Fibroblast of skin of back (primary cell): ENCODE measurements at places on chromosomes 2 and 18.

DNA sequence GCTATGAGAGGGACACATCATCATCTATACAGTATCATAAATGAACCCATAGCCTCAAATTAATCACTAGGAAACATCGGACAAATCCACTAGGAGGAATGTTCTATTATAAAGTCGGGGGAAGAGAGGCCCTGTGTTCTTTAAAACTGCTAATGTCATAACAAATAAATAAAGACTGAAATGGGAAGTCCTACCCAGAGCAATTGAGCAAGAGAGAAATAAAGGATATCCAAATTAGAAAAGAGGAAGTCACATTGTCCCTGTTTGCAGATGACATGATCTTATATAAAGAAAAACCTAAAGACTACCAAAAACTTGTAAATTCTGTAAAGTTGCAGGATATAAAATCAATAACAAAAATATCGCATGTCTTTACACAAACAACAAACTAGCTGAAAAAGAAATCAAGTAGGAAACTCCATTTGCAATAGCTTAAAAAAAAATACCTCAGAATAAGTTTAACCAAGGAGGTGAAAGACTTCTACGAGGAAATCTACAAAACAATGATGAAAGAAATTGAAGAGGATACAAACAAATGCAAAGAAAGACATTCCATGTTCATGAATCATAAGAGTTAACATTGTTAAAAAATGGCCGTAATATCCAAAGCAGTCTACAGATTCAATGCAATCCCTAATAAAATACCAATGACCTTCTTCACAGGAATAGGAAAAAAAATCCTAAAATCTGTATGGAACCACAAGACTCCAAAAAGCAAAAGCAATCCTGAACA is 30.6 kb downstream of the RTN4 start:
- DNase-seq: peak; percentile 42

DNA sequence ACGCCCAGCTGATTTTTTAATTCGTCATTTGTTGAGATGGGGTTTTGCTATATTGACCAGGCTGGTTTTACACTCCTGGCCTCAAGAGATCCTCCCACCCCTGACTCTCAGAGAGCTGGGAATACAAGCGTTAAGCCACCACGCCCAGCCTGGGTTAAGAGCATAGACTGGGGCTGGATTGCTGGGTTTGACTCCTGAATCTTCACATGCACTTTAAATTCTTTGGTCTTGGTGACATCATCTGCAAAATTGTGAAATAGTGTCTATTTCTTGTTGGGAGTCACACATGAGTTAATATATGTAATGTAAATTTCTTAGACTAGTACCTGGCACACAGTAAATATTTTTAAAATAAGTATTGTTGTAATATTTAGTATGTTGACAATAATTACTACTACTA is 257.4 kb downstream of the DOK6 start:
- no peak for DNase-seq

- DNase-seq: no peak
These were observed 30.9 kb upstream of the SULT1C4 start for GRCh38 chr2:108346827-108347226.

GRCh38 chr18:35890323-35890722 is 82.2 kb upstream of the RMP24 start:
- DNase-seq: no peak

GRCh38 chr18:49692906-49693716 is 120.2 kb downstream of the ACAA2 start:
- no peak for DNase-seq

DNA sequence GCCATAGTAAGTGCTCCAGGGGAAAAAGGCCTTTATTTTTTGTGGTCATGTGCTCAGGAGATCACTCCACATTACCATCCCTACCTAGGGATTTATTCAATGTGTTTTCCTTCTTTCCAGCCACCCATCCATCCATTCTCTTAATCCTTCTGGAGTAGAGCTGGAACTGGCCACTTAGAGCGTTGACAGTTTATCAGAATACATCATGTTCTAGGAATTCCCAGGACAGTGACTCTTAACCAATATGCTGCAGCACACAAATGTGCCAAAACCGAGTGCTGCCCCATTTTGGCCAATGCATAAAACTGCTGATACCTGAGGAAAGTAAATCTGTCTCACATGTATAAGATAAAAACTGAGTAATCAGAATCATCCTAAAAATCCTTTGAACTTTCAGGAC is 63.7 kb downstream of the FARSB start:
- no peak for DNase-seq

GRCh38 chr2:101355401-101356054 is 31.8 kb downstream of the CREG2 start:
- no peak for DNase-seq

DNA sequence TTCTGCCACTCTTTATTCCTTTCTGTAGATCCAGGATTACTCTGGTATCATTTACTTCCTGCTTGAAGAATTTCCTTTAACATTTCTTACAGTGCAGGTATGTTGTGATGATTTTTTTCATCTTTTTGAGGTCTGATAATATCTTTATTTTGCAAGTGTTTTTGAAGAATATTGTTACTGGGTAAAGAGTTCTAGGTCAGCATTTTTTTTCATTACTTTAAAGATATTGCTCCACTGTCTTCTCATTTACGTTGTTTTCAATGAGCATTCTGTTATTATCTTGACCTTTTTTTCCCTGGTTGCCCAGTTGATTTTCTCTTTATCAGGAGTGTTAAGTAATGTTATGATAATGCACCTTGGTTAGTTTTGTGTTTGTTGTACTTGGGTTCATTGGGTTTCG is 31.7 kb upstream of the TMEM247 start:
- no peak for DNase-seq

DNA sequence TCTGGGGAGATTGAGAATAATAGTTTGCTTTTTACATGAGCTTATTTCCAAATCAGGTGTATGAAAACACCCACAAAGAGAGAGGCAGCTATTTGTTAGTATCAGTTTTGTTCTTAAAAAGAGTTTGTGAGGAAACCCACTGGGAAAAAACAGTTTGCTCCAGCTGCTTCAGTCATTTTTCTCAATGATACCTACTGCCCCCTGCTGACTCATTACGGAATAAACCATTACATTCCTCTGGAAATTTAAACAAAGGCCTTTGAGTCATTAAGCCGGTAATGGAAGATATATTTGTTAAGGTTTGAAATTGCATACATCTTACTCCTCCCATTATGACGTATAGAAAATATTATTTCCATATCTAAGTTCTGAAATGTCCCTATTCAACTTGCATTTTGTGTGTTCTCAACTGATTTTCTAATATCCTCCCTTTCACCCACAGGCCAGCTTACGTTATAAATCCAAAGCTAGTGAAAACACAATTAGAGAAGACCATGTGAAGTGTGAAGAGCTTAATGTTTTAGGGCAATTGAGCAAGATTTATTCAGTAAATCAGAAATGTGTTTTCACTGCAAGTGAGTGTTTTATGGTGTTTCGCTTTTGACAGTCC is 761.6 kb downstream of the DSC3 start:
- peak; percentile 51 for DNase-seq

GRCh38 chr18:48705043-48705442 is 166.2 kb downstream of the CTIF start:
- no peak for DNase-seq

- DNase-seq: peak; percentile 16
These were observed 280.4 kb upstream of the COL3A1 start for GRCh38 chr2:188693771-188694170.

GRCh38 chr2:129483366-129483765 is 496.1 kb upstream of the RAB6C start:
- no peak for DNase-seq

DNA sequence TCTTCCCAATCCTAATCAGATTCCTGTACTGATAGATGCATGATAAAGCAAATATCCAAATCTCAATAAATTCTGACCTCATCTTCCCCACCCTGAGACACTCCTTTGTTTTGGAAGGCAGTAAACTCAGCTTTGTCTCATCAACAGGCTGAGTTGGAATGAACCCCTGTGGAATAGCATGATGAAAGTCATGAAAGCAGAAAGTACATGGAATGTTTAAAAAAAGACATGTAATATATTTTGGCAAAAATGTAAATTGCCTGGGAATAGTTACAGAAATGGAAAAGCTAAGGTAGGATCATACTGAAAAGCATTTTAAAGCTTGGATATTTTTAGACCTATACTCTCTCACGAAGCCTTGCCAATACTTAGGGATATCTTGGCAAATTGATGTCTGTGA is 468.7 kb upstream of the CDH7 start:
- no peak for DNase-seq

GRCh38 chr18:31229829-31230228 is 67.2 kb upstream of the DSC1 start:
- DNase-seq: no peak

DNA sequence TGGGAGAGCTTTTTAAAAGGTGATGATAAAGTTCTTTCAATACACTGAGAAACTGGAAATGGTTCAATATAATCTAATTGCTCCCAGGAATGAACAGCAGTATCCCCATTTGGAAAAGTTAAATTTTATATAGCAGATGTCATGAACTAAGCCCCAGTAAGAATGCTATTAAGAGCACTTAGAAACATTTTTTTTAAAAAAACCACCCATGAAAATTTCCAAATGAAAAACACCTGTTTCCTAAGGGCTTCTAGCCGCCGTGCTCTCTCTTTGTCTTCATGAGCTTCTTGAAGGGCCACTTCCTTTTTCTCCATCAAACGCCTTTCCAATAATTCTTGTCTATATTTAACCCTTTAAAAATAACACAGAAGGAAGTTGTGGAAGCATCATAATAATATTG is 77.0 kb downstream of the UPP2 start:
- DNase-seq: no peak

- DNase-seq: no peak
These were observed 9.5 kb downstream of the PSD4 start for GRCh38 chr2:113183264-113183663.

DNA sequence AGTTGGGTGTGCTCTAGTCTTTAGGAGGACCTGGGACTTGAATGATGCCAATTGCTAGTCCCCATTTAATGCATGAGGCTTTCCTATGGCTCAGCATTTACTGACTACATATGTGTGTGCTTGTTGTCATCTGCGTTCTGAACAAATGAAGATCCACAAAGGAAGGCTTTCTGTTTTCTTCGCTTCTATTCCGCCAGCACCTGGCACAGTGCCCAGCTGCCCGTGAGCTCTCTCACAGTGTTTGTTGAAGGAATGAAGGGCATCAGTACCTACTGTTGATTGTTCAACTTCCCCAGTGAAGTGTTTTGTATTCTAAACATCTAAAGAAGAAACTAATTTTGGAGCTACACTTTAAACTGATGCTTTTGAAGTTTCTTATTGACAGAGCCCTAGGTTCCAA is 122.4 kb upstream of the LINC00305 start:
- no peak for DNase-seq

- DNase-seq: no peak
These were observed 1.4 kb downstream of the CERKL start for GRCh38 chr2:181655519-181655918.

GRCh38 chr18:32724071-32724749 is 48.6 kb downstream of the KLHL14 start:
- DNase-seq: no peak

DNA sequence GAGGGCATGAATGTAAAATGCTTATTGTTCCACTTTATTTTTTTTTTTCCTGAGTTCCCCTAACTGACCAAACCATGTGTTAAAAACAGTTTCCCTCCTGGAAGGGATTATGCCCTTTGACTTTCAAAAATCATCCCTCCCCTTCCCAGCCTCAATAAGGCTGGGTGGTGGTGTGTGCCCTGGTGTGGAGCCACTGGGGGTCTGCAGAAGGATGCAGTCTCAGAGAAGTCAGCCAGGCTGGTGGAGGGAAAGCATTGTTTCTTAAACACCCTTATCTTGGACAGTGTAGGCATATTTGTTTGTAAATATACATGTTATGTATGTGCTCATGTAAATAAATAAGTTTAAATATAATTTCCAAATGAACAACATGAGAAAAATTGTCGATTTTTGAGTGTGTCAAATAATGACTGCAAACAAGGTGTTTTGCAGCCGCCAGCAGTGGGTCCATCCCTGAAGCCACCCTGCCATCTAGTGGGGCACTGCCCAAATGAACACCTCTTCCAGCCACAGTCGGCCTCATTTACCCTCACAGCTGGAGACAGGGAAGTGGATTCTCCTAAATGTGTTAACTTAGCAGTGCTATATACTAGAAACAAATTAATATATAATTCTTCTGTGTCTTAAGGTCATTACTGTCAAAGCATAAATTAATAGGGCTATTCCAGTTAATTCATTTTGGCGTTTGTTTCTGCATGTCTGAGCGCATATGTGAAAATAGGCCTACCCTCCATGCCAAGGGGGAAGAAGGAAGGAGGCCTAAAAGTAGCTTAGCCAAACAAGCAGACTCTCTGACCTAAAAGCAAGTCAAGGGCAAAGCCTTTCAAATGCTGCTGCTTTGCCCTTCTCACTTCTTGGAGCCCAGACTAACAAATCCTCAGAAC is 209.6 kb upstream of the PIK3C3 start:
- DNase-seq: peak; percentile 30

- no peak for DNase-seq
These were observed 84.3 kb upstream of the LTBP1 start for GRCh38 chr2:32862269-32863055.

DNA sequence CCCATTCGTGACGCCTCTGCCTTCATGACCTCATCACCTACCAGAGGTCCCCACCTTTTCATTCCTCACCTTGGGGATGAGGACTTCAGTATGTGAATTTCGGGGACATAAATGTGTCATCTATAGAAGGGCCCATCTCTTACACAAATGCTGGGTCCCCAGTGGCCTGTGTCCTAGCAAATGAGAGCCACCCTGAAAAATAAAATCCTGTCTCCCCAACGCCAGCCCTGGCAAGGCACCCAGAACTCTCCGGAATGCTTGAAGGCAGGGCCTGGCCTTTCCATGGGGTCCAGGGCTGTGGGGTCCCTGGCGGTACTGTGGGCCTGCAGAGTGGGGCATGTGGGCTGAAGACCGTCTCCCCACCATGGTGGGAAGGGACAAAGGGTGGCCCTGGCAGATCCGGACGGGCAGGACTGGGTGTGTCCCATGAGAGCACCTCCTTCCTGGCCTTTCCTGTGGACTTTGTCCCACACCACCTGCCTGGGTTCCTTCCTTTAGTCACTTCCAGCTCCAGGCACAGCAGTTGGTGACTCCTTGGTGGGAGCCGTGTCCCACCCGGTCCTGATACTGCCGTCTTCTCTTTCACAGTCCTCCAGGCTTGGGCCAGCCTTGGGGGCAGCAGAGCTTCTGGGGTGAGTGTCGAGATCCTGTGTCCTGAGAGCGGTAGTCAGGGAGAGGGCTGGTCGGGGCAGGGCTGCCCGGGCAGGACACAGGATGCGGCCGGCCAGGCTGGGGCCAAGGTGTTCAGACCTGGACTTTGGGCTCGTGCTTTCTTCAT is 18.6 kb downstream of the CAPN10 start:
- DNase-seq: no peak

DNA sequence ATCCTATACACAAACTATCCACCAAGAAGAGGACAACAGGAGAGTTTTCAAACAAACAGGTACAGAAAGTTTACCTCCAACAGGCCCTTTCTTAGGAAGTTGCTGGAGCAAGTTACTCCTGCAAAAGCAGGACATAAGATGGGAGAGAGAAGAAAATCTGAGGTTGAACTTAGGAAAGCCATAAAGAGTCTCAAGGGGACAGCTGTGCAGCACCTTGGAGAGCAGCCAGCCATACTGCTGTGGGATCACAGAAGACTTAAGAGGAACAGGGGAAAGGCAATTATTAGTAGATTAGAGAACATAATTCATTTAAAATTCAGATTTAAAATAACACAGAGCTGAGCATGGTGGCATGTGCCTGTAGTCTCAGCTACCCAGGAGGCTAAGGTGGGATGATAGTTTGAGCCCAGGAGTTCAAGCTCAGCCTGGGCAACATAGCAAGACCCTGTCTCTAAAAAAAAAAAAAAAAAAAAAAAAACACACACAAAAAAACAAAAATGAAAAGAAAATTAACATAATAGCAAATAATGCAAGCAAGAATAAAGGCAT is 148.1 kb upstream of the SIX3 start:
- peak; percentile 43 for DNase-seq

GRCh38 chr2:133690780-133691179 is 122.5 kb upstream of the NCKAP5 start:
- no peak for DNase-seq
